LNCaP clone FGC (cell line): ENCODE measurements at places on chromosomes 12 and 14.

DNA sequence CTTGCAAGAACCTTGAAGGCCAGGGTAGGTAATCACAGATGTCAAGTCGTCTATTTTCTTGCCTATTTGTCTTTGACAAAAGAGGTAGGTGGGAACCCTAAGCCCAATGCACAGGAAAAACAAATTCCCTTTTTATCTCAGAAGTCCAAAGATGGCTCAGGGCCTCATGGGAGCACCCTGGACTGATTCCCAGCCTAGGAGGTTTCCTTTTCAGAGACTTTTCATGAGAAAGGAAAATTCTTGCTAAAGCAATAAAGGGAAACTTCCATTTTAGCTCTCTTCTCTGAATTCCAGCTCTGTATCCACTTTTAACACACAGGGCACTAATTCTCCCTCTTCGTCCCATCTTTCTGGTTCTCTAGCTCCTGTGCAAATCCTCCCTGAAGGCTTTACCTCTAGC lies 1.2 kb downstream of the ZNF641 start:
- no peak for DNase-seq

- DNase-seq, result peak; percentile 59
Measured at GRCh38 chr14:99395909-99396530, 84.6 kb downstream of the SETD3 start.

GRCh38 chr12:110203546-110203945 lies 77.5 kb upstream of the ATP2A2 start:
- no peak for DNase-seq

- DNase-seq, result no peak
Measured at GRCh38 chr12:123098780-123099179, 52.1 kb downstream of the PITPNM2 start.

DNA sequence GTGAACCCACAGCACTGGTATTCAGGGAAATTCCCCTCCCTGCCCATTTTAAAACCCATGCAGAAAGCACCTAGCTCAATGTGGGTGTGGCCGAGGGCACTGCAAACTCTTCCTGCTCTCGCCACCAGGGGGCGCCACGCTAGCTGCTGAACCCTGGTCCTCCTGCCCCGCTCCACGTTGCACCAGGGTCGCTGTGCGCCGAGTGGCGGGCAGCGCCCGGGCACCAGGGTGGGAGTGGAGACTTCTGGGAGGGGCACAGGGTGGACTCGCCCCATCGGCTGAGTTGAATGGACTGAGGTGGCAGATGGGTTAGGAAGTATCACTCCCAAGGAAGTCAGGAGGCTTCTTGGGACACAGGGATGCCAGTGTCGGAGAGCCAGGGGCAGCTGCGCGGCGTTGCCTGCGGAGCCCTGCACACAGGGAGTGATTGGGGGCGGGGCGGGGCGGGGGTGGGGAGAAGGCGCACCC lies 48.1 kb upstream of the BCL11B start:
- DNase-seq, result peak; percentile 14

- DNase-seq, result no peak
Measured at GRCh38 chr12:104351057-104351983, 47.8 kb downstream of the EID3 start.

DNA sequence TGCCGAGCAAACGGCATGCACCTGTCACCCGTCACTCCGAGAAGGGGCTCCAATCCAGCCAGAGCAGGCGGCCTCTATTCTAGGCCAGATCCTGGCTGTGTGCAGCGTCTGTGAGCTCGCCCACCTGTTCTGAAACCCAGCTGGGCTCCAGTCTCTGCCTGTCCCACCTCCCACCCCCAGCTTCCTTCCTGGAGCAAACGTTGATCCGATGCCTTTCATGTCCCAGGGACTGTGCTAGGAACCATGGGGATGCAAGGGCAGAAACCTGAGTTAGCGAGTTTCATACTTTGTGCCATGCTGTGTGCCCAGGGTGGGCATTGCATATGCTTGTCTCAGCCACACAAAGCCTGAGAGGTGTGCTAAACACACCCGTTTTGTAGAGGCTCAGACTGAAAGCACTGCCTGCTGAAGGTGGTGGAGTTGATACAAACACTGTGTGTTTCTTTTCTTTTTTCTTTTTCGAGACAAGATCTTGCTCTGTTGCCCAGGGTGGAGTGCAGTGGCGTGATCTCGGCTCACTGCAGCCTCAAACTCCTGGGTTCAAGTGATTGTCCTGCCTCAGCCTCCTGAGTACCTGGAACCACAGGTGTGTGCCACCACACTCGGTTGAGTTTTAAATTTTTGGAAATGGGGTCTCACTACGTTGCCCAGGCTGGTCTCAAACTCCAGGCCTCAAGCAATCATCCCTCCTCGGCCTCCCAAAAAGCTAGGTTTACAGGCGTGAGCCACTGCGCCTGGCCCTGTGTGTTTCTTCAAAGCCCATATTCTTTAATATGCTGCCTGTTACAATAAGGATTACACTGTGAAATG lies 84.1 kb upstream of the MED13L start:
- no peak for DNase-seq

- no peak for DNase-seq
Measured at GRCh38 chr12:14931791-14932560, 6.4 kb downstream of the ERP27 start.

- no peak for DNase-seq
Measured at GRCh38 chr14:100599981-100600380, 12.8 kb upstream of the BEGAIN start.

- no peak for DNase-seq
Measured at GRCh38 chr12:54418441-54419087, 502 bp downstream of the ITGA5 start.

- no peak for DNase-seq
Measured at GRCh38 chr14:35534208-35534872, 376 bp downstream of the INSM2 start.

GRCh38 chr14:97224016-97224415 lies 426.8 kb downstream of the VRK1 start:
- no peak for DNase-seq

GRCh38 chr14:59247801-59248584 lies 59.5 kb downstream of the DAAM1 start:
- DNase-seq, result no peak

DNA sequence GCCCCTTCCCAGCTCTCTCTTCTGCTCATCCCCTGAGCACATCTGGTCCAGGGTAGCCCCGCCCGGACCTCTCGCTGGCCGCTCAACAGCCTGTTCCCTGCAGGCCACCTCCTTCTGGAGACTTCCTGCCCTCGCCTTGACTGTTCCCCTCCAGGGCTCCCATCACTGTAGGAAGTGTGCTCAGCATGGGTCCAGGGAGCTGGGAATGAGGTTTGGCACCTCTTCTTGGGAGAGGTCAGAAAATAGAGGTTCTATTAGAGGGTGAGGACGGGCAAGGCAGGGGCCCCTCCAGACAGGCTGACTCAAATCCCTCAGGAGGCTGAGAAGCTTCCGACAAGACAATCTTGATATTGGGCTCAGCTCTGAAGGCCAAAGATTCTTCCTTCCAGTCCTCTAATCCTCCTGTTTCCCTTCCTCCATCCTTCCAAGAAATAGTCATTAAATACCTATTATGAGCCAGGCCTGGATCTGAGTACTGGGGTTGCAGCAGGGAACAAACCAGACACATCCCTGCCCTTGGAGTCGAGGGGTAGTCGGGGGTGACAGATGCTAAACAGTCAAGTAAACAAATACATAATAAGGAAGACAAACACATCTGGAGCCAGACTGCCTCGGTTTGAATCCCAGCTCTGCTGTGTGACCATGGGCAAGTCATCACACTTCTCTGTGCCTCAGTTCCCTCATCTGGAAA lies 30.6 kb downstream of the CMKLR1 start:
- no peak for DNase-seq

DNA sequence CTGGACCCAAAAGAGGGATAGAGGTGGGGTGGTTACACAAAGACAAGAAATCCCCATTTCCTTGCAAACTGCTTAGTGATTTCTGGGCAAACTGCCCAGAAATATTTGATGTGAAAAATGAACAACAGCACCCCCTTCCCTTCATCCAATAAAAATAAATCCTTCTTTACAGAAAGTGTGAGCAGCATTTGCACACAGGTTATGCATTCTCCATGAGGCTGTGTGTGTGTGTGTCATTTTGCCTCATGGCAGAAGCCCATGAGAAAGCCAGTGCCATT lies 17.2 kb upstream of the NRXN3 start:
- DNase-seq, result no peak

DNA sequence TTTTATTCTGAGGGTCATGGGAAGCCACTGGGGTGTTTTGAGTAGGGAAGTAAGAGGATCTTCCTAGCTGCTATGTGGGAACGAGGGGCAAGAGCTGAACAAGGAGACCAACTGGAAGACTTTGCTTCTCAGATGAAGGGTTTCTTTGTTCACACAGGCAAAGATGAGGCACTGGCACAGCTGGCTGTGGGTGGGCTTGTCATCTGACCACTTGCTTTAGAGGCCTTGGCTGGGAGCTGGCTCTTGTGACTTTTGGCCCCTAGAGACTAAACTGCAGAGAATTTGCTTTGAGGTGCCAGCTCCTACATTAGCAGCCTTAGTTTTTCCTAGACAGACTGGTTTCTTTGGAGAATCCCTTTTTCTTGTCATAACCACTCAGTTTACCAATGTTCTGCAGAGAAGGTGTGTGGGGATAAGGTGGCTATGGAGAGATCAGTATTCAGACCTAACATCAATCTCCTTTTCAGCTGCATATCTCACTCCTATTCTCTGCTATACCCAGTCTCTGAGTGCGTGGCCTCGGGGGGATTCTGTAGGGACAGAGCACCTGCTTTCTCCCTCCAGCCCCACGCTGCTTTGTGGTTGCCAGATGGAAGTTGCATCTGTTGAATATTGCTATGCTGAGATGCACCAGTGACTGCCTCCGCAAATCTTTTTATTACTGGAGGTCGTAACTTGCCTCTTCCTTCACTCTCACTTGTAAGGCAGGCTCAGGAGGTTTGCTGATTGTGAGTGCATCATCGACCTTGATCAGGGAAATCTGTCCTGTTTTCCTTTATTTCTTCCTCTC lies 12.7 kb downstream of the PPP2R5C start:
- no peak for DNase-seq

- no peak for DNase-seq
Measured at GRCh38 chr12:8685051-8685450, 12.7 kb upstream of the RIMKLB start.

- DNase-seq, result no peak
Measured at GRCh38 chr12:11067514-11067913, 5.4 kb upstream of the TAS2R46 start.

DNA sequence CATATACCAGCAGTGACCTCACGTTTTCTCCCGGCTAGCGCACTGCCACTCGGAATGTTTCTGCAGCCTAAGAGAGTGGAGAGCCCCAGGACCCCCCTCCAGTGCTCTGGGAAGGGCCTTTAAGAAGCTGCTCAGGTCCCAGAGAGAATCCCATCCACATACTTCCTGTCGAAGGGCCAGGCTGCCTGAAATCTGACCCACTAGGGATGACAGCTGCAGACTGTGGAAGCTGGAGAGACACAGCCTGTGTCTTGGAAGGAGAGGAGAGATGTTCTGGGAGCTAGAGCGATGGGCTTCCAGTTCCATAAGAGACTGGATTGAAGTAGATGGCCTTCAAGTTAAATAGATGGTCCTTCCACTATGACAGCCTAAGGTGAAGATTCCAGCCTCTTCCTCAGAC lies 54.4 kb downstream of the IQSEC3 start:
- no peak for DNase-seq

GRCh38 chr12:26683443-26683842 lies 149.6 kb downstream of the ITPR2 start:
- no peak for DNase-seq

- peak; percentile 81 for DNase-seq
Measured at GRCh38 chr12:122862872-122863701, 27.8 kb downstream of the HIP1R start.

GRCh38 chr14:92105073-92105892 lies 1.1 kb downstream of the ATXN3 start:
- DNase-seq, result no peak

GRCh38 chr12:42640391-42640790 lies 50.8 kb upstream of the PRICKLE1 start:
- DNase-seq, result no peak

GRCh38 chr14:21923820-21924219 lies 250.2 kb upstream of the OR4E1 start:
- DNase-seq, result no peak

DNA sequence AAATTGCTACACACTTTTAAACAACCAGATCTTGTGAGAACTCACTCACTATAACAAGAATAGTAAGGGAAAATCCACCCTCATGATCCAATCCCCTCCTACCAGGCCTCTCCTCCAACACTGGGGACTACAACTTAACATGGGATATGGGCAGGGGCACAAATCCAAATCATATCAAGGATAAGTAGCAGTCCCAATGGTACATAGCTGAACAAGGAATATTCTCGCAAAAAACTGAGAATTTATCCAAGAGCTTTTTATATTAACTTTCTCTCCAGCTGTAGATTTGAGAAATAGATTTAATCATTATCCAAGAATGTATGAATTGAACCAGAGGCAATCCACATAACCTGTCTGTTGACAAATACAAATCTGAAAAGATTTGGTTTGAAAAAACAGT lies 185.2 kb downstream of the TMTC3 start:
- no peak for DNase-seq

GRCh38 chr14:91745344-91745743 lies 13.5 kb upstream of the CATSPERB start:
- DNase-seq, result no peak

GRCh38 chr14:74841230-74842207 lies 34.4 kb downstream of the PROX2 start:
- DNase-seq, result no peak

GRCh38 chr14:23154964-23155587 lies 28.4 kb downstream of the SLC7A8 start:
- peak; percentile 81 for DNase-seq

- DNase-seq, result no peak
Measured at GRCh38 chr12:96522690-96523089, 33.3 kb downstream of the CFAP54 start.
